ENCODE measurements at places on chromosomes 1 and 21.

GRCh38 chr1:53073868-53074311 lies 11.9 kb downstream of the PODN start:
- no peak for DNase-seq

DNA sequence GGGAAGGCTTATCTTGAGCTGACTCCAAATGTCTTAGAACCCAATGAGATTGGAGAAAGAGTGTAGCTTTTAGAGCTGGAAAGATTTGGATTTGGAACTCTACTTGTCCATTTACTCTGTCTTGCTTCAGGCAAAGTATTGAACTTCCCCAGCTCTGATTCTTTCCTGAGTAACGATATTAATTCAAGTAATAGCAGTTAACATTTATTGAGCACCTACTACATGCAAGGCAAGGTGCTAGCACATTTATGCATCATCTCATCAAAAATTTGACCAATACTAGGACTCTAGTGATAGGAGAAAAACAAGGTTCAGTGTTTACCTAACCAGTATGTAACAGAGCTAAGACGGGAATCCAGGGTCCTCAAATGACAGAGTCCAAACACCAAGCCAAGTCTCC lies 2.5 kb upstream of the LRRN2 start:
- DNase-seq, result no peak

GRCh38 chr1:160996178-160996577 lies 24.8 kb downstream of the F11R start:
- DNase-seq, result no peak

GRCh38 chr1:2189459-2190425 lies 4.8 kb downstream of the FAAP20 start:
- peak; percentile 83 for DNase-seq

GRCh38 chr1:30316056-30316455 lies 407.3 kb downstream of the MATN1 start:
- no peak for DNase-seq

DNA sequence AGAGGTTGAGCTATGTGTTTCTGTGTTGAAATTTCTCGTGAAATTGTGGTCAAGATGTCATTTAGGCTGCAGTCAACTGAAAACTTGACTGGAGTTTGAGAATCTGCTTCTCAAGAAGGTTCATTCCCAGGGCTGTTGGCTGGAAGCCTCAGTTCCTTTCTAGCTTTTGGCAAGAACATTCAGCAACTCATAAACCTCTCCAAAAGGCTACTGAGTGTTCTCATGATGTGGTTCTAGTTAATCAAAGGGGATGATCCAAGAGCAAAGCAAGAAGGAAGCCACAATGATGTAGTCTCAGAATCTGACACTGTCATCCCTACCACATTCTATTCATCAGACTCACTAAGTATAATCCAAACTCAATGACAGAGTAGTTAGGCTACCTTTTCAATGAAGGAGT lies 66.6 kb downstream of the SPATA6 start:
- no peak for DNase-seq

- DNase-seq, result no peak
Measured at GRCh38 chr1:64315402-64315801, 112.0 kb downstream of the UBE2U start.

DNA sequence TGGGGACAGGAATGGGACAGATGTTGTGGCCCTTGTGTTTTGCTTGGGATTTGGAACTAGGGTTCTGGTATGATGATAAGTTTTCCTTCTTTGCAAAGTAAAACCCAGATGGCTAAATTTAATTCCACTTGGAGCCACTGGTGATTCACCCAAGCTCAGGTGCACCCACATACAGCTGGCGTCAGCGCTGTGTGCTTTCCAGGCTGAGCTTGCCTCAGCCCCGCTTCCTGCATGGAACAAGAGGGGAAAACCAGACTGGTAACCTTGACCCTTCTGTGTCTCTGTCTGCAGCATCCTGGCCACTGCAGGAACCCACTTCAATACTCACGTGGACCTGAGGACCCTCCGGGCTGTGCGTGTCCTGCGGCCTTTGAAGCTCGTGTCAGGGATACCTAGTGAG lies 94.2 kb downstream of the CACNA1E start:
- DNase-seq, result no peak
